ENCODE measurements at places on chromosomes 5 and 9.
A peak's percentile ranks its signal among the peaks of the same experiment; 100 is the strongest.

DNA sequence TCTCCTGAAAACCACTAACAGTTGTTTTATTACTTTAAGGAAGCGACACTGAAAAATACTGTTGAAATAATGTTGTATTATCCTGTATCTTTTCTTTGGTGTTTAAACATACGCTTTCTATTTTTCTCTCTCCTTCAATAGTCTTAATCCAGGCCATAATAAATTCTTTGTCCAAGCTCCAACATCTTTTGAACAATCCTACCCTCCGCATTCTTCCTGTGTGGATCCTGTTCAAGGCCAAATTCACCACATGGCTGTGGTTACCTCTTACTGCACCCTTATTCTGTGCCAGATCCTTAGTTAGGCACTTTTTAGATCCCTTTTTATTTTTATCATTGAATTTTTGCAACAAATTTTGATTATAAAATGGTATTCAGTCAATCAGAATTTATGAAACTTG, 1691.5 kb downstream of the MAT2B start:
- H3K36me3 ChIP-seq, result no peaks in the 10 kb centered on the region
- no peaks in the 10 kb centered on the region for H3K4me1 ChIP-seq
- H3K4me3 ChIP-seq, result no peak overlapping the region

- H3K4me1 ChIP-seq, result peaks cover 8% of the 10 kb centered on the region
- DNase-seq, result peak; percentile 66
- H3K27ac ChIP-seq, result no peak overlapping the region
- no peaks in the 10 kb centered on the region for H3K27me3 ChIP-seq
- no peaks in the 10 kb centered on the region for H3K36me3 ChIP-seq
- H3K4me3 ChIP-seq, result no peak overlapping the region
Observed at GRCh38 chr9:136671646-136672430, 9.1 kb downstream of the EGFL7 start.

DNA sequence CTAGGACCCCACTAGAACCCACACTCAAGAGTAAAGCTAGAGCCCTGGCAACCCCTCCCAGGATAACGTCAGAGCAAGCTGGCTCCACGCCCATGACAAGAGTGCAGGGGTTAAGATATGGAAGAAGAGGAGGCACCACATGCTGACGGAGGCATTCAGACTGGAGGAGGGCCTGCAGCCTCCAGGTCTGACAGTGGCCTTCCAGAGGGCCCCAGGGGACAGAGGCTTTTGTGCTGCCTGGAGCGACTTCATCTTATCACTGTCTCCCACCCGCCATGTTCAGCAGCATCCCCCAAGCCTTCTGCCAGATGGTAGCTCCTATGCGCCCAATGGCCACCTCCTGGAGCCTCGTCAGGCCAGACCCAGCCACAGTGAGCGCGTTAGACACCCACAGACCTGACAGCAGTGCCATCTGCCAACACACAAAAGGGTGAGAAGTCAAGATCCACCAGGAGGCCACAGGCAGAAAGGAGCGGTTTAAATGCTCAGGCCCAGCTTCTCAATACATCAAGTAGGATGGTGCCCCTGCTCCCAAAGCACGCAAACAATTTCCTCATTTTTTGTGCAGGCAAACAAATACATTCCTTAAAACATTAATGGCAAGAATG, 65.8 kb downstream of the C5orf15 start:
- H3K27ac ChIP-seq, result no peak overlapping the region
- no peaks in the 10 kb centered on the region for H3K27me3 ChIP-seq
- H3K4me3 ChIP-seq, result no peak overlapping the region
- H3K4me1 ChIP-seq, result peaks cover 6% of the 10 kb centered on the region

DNA sequence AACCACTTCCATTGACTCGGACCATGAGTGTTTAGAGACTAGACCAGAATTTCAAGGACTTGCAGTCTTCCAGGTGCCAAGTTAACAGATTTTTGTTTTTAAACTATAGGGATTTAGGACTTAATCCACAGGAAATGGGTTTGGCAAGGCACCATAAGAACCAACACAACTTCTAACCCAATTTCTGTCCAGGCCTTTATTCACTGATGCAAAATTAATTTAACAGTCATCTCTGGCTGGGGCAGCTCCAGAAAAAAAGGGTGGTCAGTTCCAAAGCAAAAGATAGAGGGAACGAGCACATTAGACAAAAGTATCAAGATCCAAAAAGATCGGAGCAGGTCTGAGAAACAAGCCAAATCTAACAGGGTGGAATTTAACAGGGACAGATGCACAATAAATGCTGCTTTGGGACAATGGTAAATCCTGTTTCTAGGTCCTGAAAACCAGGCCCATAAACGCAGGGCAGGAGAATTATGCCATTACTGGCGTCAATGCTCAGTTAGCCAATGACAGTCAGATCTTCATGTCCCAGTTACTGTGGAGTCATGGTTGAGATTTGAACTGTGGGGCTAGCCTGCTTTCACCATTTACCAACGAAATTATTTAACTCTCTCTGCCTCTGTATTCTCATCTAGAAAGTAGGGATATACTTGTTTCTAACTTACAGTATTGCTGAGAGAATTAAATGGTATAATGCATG, 590.8 kb upstream of the BRINP1 start:
- H3K27ac ChIP-seq, result no peak overlapping the region
- no peaks in the 10 kb centered on the region for H3K4me1 ChIP-seq
- no peaks in the 10 kb centered on the region for H3K36me3 ChIP-seq
- DNase-seq, result no peak
- no peaks in the 10 kb centered on the region for H3K27me3 ChIP-seq

GRCh38 chr9:132970324-132971062, 8.0 kb upstream of the GFI1B start:
- H3K27ac ChIP-seq, result no peak overlapping the region
- no peak for DNase-seq
- H3K4me1 ChIP-seq, result no peaks in the 10 kb centered on the region
- H3K27me3 ChIP-seq, result peaks cover 22% of the 10 kb centered on the region
- no peaks in the 10 kb centered on the region for H3K36me3 ChIP-seq
- no peak overlapping the region for H3K4me3 ChIP-seq

DNA sequence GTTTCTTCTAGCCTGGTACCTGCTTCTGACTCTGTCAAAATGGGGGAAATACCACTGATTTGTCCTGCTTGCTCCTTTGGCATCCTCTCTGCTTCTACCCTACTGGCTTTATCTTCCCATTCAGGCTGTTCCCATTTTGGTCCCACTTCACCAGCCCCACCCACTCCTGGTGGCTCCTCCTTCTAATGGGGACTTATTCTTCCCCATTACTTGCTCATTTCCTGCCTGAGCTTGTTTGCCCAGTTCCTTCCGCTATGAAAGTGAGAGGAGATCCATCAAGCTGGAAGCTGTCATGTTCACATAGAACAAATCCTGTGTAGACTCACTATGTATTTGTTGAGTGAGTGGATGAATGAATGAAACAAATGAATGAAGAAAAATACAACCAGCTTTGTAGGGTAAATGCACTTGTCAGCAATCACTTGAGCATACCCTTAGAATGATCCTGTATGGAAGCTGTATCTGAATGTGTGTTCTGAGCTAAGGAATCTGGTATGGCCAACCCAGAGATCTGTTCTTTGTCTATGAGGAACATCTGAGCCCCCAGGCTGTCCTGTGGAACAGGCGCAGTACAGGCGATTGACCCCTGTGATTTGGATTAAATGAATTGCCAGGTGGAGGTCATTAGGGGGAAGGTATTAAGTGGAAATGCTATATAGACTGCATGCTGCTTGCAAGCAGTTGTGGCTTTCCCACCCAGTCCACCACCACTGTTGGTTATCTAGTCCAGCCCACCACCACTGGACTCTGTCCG, 89.5 kb downstream of the APBA1 start:
- H3K27ac ChIP-seq, result no peak overlapping the region
- peaks cover 31% of the 10 kb centered on the region for H3K27me3 ChIP-seq
- H3K36me3 ChIP-seq, result no peaks in the 10 kb centered on the region
- H3K4me3 ChIP-seq, result no peak overlapping the region
- H3K4me1 ChIP-seq, result peaks cover 18% of the 10 kb centered on the region
